ENCODE measurements at places on chromosomes 11 and 22.

- DNase-seq: no peak
Measured at GRCh38 chr11:944711-945470, 19.2 kb downstream of the AP2A2 start.

DNA sequence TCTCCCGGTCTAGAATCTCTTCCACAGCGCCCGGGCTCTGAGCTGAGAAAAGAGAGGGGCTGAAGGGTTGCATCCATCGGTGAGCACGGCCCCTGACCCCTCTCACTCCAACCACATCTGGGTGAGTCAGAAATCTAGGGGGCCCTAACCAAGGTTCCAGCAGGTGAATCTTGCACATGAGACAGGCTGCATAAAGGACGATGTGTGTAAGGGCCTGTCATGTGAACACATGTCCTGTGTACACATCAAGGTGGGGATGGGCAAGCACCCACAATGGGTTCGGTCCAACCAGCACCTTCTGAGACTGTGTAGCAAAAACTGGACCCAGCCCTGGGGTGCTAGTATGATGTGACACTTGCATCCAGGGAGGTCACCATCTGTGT is 1.2 kb downstream of the BET1L start:
- no peak for DNase-seq

GRCh38 chr11:100925935-100926334 is 203.7 kb downstream of the PGR start:
- DNase-seq: peak; percentile 10

DNA sequence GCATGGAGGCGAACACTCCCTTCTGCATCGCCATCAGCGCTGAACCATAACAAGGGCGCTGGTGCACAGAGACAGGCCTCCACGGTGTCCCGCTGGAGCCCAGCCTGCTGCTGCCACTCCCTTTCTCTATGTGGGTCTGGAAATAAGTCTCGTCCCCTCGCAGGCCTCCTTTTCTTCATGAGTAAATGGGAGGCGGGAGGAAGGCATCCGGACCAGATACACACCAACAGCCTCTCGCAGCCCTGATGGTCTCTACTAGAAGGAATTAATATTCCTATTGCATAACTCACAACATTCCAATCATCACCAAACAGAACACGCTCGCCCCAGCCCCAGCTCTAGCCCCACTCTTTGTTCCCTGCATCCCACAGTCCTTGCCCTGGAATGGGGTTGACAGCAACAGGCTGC is 14.9 kb downstream of the RASD2 start:
- DNase-seq: peak; percentile 21

GRCh38 chr11:106286881-106287504 is 209.5 kb downstream of the AASDHPPT start:
- DNase-seq: no peak

GRCh38 chr11:44268614-44269080 is 41.3 kb downstream of the ALX4 start:
- no peak for DNase-seq

DNA sequence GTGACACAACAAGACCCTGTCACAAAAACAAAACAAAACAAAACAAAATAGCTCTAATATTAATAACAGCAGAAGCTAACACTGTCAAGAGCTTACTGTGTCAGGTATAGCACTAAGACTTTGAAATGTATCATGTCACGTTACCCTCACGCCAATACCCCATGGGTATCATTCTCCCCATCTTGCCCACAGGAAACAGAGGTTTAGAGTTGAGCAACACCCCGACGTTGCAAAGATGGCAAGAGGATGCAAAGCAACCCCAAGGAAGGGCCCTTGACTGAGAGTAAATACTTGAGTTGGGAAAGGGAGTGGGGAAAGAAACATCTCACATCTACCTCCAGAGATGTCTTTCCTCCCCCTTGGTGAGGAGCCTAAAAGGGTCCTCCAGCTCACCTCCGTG is 366.8 kb downstream of the LARGE1 start:
- no peak for DNase-seq

DNA sequence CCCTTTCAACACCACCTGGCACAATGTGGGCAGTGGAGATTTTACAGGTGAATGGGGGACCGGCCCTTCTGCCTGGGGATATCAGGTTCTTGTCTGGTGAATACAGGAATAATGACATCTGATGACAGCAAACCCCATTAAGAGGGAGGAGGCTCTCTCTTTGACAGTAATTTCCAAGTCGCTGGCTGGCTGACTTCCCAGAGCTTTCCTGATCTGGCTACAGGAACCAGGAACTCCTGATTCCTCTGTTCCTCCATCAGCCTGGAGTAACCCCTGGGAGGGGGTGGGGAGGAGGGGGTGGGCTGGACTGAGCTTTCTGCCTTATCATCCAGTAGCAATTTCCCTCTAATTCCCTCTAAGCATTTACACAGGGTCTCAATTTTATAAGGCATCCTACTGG is 3.7 kb upstream of the MIEF1 start:
- DNase-seq: no peak

DNA sequence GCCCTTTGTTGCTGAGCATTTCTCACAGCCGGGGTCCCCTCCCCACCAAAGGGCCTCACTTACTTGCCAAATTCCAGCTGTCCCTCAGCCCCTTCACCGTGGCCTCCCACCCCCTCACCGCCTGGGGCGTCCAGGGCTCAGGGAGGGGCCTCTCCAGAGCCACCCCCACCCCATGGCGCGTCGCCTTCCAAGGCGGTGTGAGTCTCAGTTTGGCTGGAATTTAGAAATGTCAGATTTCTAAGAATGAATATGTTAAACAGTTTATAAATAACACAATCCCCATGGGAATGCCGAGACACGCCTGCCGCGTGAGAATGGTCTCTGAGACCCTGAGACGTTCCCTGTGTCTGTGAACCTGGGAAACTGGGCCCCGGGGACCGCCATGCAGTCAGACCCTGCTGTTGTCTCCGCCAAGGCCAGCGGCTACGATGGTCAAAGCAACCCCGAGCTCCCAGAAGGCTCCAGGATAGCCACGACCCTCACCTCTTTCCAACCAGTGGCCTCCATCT is 28.9 kb downstream of the CELSR1 start:
- DNase-seq: no peak

DNA sequence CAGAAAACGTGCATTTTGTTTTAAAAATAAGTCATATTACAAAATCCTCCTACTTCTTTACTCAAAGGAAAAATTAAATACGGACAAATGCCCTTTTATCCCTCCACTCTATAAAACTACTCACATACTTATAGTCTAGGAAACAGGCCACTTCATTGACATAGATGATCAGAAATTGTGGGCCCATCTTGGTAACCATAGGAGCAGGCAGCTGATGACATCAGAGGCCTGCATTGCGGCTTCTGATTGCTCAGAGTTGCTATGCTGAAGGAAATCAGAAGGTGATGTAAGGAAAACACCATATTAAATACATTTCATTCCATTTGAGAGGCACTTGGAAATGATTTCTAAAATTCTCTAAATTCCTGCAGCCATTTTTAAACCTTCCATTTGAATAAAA is 27.0 kb downstream of the FAM76B start:
- no peak for DNase-seq

DNA sequence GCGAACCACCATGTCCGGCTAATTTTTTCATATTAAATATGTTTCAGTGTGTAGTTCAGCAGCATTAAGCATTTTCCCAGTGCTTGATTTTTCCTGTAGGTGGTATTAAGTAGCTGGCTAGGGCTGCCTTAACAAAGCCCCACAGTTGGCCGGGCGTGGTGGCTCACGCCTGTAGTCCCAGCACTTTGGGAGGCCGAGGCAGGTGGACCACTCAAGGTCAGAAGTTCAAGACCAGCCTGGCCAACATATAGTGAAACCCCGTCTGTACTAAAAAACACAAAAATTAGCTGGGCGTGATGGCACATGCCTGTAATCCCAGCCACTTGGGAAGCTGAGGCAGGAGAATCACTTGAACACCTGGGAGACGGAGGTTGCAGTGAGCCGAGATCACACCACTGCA is 33.5 kb upstream of the TOLLIP start:
- DNase-seq: no peak

DNA sequence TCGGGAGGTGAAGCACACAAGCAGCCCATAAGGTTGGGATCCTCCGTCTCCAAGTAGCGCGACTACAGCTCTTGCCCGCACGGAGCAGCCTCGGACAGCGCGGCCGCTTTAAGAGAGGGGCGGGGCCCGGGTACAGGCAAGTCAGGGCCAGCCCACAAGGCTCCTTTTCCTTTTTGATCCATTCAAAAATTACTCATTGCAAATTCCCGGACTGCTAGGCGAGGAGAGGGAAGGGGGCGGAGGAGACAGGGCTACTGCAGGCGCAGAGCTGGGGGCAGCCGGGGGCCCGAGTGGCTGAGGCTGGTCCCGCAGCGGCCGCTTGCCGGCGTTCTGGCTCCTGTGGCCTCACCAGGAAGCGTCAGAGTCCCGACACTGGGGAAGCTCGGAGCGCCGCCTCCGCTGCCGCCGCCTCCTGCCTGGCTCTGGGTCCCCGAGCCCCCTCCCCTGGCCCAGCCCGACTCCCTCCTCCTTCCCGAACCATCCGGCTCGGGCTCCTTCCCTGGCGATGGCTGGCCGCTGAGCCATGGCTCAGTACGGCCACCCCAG is at the start of gene UBASH3B:
Gene UBASH3B (plus strand): TSS at position 196 of the 546 bp plus-strand sequence. CDS start 328 bp downstream, at position 524.
- no peak for DNase-seq

- no peak for DNase-seq
Measured at GRCh38 chr11:110764485-110764884, 52.2 kb upstream of the ARHGAP20 start.

GRCh38 chr22:45196926-45197605 is 33.3 kb downstream of the NUP50 start:
- DNase-seq: no peak

- DNase-seq: no peak
Measured at GRCh38 chr11:63906585-63906984, 10.4 kb downstream of the RCOR2 start.

GRCh38 chr22:30717331-30717921 is 22.8 kb downstream of the OSBP2 start:
- DNase-seq: peak; percentile 49

DNA sequence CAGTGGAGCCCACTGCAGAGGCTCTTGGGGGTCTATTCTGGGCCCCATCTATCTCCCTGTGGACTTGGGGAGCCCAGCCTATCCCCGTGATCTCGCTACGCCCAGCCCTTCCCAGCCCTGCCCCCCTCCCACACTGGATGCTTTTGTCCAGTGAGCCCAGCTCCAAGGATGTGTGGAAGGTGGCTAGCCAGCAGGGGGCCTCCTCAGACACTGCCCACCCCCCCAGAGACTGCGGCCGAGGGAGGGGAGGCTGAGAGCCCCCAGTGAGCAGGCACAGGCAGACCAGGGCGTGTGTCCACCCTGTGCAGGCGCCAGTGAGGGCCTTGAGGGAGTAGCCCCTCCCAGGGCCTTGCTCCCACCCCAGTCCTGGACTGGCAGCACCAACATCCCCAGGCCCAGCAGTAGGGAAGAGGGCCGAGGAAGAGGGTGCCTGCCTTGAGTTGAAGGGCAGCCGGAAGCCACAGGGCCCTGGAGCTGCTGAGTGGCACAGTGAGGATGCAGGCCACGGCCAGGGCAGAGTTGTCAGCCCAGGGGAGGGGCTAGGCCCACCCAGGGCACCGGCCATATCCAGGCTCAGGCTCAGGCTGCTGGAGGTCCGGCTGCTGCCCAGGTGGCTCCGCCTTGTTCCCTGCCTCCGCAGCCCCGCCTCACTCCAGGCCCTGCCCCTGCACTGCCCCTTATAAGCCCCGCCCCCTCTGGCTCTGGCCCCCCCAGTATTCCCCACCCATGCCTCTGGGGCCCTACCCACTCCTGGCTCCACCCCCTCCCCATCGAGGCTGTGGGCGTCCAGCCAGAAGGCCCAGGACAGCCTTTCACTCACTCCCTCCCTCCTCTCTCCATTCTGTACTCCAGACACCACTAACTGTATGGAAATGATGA is 28.0 kb downstream of the MOB2 start:
- DNase-seq: no peak

- DNase-seq: no peak
Measured at GRCh38 chr11:66339686-66340483, 3.7 kb upstream of the RIN1 start.

- no peak for DNase-seq
Measured at GRCh38 chr22:30347255-30347892, 9.3 kb downstream of the SF3A1 start.

DNA sequence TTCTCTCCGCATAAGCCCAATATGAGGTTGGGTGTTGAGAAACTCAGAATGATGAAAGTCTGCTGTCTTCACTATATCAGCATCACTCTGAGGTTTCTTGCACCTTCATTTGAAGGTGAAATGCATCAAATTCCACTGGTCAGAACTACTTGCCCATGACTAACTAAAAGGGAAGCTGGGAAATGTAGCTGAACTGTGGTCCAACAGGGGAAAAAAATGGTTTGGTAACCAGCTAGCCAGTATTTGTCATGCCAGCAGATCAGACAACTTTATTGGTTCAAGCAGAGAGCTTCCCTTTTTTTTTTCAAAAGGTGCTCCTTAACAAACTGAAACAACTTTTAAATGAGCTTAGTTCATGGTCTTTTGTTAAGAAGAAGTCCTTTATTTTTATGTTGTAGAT is 14.2 kb upstream of the PIK3C2A start:
- DNase-seq: no peak

- DNase-seq: no peak
Measured at GRCh38 chr22:46104170-46104880, 46.0 kb upstream of the PPARA start.

DNA sequence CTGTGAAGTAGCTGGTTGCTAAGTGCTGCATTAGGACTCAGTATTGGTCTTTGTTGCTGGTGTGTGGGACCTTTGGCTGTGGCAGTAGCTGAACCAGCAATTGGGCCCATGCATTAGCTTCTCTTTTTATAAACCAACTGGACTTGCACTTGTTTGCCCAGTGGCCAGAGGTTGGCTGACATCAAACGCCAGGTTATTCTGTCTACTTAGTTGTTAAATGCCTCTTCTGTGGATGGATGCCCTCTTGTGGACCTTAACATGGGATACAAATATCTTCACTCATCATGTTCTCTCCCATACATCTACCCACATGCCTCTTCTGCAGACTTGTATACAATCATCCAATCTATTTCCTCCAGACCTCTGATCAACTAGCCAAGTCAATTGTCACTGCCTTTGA is 26.4 kb upstream of the ARHGAP20 start:
- no peak for DNase-seq

DNA sequence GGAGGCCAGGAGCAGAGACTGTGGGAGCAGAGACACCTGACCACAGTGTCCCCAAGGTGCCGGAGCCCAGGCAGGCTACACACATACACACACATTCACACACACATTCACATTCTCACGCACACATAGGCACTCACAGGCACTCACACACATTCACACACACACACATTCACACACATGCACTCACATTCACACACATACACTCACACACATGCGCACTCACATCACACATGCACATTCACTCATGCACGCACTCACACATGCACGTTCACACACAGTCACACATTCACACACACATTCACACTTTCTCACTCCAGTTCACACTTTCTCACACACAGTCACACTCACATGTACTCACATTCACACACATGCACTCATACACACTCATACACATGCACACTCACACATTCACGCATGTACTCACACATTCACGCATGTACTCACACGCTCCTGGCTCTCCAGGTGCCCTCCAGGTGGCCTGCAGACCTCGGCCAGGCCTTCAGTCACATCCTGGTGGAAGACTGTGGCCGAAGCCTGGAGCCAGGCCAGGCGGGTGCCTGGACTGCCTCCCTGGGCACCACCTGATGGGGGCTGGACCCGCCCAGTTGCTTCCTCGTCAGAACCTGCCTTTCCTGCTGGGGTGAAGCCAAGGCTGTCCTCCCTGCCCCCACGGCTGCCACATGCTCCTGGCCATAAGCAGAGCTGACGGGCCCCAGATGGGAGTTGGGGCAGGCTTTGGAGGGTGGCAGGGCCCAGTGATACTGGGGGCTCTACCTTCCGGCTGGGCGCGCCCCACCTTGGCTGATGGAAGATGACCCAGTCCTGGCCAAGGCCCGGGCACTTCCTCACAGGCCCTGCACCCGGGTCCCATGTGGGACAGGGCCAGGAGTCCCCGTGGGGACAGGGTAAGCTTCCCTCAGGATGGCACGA is 89.5 kb downstream of the WNT7B start:
- no peak for DNase-seq
